Activated T-cell treated with anti-CD3 and anti-CD28 coated beads for 4 hours (primary cell): ENCODE measurements at places on chromosomes 2 and 18.

DNA sequence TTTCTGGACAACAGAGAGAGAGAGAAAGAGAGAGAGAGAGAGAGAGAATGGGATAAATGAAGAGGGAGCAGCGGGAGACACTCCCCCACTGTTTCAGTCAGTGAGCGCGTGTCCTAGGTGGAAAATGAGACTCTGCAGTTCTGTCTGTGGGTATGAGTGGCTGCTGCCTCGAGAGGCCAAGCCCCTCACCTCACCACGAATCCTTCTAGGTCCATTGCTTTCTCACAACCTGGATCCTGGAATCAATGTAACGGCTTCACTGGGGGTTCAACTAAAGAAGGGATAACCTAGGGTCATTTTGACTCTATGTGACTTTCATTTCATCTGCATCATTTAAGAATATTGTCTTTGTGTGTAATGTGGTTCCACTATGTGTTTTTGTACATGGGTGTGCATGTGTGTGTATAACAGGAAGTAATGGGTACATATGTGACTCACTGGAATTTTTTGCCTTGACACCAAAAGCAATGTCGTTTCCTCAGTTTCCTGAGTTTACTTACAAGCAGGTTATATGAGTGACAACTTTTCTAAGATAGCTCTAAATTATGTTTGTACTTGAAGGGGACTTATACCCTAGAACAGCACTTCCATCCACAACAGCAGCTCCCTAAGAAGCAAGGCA, 221.4 kb upstream of the TRIB2 start:
- no peak for DNase-seq

DNA sequence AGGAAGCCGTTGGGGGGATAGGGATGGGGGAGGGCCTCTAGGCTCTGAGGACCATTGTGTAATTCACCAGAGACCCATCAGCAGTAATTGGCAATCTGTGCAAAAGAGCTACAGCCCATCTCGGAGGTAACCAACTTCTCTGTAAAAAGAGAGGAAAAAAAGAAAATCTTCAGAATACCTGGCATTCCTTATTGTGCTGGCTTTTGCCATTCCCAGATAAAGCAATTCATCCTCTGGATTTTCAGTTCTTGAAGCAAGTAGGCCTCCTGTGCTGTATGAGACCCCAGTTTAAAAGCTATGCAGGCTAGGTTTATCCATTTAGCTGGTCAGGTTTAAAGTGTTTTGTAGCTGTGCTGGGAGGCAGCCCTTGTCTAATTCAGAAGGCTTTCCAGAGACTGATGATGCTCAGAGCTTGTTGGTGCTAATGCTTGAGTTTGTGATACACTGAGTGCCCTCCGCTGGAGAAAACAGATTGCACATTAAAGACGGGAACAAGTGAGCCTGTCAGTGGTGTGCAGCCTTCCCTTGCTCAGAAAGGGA, at the start of gene LRRTM4:
TSS of gene LRRTM4 (minus strand) at position 446 of the 540 bp plus-strand sequence.
- DNase-seq = no peak

- DNase-seq = no peak
These were observed 498.5 kb upstream of the HS6ST1 start for GRCh38 chr2:128817171-128817570.

DNA sequence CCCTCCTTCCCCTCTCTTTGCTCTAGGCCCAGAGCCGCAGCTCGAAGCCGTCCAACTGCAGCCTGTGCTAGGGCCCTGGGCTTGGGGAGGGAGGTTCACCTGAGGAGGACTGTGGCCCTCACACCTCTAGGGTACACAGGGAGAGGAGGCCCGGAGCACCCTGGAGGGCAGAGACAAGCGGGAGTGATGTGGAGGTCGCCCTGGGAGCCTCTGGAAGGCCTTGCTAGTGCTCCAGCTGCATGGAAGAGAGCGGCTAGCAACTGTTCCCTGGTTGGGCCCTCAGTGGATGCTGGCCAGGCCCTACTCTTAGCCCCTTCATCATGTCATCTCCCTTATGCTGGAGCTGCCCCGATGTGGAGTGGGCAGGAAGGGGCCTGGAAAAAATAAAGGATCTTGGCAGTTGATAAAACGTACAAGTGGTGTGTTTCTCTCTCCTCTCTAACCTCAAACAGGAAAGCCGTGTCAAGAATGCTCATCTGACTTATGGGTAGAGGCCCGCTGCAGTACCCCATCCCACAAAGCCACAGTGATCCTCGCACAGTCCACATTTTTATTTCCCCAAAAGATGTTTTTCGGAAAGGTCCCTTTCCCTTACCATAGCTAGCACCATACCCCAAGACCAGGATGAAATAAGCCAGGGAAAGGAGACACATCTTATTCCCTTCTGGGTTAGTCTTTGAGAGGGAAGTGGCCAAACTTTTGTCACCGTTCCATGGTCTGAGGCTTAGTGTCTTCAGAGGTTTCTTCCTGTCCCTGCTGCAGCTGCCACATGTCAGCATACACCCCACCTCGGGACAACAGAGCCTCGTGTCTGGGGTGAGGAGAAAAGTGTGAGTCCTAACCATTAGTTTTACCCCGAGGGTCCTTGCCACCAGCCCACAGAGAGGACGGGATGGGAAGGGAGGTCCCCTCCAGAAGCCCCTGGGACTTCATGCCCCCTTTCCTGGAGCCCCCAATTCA, 2.9 kb downstream of the ZFAND2B start:
- DNase-seq = no peak

- no peak for DNase-seq
These were observed 940 bp upstream of the MRPL19 start for GRCh38 chr2:75645643-75646042.

DNA sequence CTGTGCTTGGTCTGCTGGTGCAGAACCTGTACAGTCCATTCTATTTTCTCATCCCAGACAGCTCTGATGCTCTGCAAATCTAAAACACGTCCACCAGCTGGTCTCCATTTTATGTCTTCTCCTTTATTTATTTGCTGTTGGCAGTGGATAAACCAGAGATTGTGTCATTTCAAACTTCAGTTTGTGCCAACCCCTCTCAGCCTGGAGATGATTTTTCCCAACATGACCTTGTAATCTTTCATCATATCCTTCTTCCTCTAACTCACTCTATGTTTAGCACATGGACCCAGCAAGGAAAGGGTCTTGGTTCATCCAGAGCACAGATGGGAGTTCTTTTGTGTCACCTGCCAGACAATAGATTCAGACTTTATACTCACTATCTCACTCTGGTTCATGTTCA, 273.2 kb downstream of the MTX2 start:
- no peak for DNase-seq

DNA sequence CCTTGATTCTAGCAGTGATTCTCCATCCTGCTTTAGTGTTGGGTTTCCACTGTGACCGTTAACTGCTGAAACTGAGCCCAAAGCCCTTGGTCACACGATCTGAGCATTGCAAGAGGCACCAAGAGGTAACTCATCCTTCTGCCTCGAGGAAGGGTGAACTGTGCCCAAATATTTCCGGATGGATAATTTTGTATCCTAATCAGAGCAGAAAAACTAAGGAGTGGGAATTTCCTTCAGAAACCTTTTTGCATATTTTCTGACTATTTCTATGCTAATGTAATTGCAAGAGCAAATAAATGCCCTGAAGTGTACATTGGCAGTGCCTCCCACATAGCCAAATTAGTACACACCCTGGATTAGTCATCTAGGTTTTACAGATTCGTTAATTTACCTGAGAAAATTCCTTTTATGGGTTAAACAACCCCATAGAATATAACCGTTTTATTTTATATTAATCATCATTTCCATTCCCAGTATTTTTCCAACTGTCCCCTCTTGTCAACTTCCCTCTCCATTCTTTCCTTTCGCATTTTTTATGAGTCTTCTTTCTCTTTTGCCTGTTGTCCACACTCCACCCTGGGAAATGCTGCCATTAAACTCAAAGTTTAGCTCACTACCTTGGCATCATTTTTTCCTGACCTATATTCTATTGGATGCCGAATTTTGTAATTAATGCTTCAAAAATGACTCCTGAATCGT, 31.7 kb upstream of the COBLL1 start:
- no peak for DNase-seq

DNA sequence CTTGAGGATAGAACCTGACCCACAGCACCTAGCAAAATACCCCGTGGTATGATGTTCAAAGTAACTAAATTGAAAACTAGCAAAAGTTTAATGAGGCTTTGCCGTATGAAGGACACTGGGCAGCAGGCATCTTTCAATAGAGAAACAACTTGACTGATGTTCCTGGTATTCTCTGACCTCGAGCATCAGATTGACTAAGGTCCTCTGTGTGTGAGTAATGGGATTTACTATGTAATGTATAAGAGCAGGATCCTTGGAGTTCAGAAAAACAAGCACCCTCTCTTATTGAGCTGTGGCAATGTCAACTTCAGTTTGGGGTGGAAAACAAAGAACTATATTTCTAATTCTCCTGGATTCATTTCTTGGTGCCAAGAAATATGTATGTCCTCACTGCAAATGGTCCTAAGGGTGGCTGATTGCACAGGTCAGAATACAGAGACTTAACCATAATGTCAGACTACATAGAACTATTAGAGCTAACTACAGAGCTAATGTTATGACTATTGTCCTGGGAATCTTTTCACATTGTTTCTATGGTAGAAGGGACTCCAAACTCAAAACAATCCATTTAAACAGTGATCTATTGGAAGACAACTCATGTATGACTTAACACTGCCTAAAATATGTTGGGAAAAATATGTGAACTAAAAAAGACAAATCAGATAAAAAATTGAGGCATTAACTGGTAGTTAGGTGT, 4.4 kb downstream of the TNFAIP6 start:
- DNase-seq = no peak

GRCh38 chr2:151922845-151923666, 94.8 kb upstream of the ARL5A start:
- DNase-seq = no peak

- DNase-seq = no peak
These were observed 12.4 kb downstream of the EHD3 start for GRCh38 chr2:31246184-31246852.

- DNase-seq = no peak
These were observed 305.7 kb upstream of the MYT1L start for GRCh38 chr2:2636813-2637212.

GRCh38 chr2:35803126-35803525, 552.5 kb upstream of the CRIM1 start:
- no peak for DNase-seq

- DNase-seq = no peak
These were observed 606.6 kb upstream of the SYT4 start for GRCh38 chr18:43883886-43884285.

- no peak for DNase-seq
These were observed 46.2 kb upstream of the SERPINE2 start for GRCh38 chr2:224085246-224085645.

GRCh38 chr2:98134172-98135005, 47.4 kb downstream of the VWA3B start:
- DNase-seq = no peak

DNA sequence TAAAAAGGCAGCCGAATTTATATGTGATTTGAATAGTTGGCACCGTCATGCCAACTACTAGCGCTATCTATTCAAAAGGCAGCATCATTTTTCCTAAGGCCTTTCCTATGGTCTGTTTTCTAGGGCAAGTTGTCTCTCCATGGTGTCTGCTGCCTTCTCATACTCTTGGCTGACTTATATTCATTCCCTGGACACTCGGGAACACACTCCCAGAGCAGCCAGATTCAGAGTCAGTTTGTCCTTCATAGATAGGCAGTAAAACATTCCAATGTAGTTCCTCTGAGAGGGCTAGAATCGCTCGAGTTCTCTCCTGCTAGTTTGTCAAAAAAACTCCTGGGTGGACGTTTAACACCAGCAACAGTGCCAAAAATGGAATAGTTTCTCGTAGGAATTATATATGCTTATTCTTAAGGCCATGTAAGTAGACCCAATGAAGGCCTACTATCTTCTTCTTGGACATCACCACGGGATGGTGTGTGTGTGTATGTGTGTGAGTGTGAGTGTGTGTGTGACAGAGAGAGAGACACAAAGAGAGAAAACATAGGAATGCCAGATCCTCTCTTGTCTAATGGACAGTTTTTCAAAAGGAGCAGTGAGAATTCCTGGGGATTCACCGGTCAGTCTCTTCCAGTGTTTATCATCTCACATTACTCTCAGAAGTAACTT, 129.3 kb upstream of the CTAGE1 start:
- no peak for DNase-seq

GRCh38 chr2:96623116-96623515, 15.0 kb downstream of the KANSL3 start:
- DNase-seq = no peak

DNA sequence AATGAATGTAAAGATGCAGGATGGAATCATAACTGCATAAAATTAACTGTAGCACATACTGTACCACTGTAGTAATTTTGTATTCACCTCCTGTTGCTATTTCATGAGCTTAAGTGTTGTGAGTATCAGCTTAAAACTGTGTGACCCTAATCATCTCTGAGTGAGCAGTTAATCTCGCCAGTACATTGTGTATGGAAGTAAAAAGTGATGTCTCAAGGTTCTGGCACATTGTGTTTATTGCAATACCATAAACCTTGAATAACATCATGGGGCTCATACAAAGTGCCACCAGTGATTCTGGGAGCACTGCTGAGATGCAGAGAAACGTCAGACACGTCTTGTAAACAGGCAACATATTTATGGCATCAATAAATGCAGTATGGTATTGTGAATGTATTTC, 124.5 kb downstream of the PMAIP1 start:
- DNase-seq = no peak

DNA sequence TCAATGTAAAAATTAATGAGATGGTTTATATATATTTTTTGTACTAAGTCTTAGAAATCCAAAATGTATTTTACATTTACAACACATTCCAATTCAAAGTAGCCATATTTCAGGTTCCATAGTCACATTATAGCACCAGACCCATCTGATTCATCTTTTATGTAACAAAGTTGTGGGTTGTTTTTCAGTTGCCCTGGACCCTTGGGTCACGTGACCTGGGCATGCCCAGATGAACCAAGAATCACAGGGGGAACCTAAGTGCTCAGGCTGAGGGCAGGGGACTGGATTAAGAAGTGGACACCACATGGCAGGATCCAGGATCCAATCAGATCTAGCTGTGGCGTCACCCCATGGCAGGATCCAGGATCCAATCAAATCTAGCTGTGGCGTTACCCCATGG, 44.9 kb upstream of the NDUFV2 start:
- DNase-seq = no peak

DNA sequence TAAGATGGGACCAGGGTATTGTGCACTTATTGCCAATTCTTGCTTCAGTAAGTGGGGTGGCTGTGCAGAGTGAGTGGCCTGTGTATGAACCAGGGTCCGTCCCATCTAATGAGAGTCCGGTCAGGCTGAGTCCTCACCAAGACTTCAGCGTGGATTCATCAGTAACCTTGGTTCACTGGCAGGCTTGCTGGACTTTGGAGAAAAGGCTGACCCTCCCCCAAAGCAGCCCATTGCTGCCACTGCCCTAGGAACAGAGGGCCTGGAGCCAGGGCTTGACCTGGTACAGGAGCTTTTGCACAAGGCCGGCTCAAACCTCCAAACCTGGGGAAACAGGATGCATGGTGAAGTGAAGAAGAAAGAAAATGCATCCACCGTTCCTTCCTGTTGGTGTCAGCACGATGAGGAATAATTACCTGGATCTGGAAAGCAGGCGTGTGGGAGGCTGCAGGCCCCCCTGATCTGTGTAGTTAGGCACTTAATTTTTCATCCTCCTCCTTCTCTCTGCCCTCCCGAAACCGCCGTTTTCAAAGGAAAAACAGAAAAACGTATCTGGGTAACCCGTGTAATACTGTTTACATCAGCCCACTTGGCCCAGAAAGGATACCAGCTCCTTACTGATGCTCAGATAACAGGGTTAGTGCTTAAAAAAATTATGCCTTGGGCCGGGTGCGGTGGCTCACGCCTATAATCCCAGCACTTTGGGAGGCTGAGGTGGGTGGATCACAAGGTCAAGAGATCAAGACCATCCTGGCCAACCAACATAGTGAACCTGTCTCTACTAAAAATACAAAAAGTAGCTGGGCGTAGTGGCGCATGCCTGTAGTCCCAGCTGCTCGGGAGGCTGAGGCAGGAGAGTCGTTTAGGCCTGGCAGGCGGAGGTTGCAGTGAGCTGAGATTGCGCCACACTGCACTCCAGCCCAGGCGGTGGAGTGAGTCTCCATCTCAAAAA, 147.7 kb downstream of the TGIF1 start:
- no peak for DNase-seq
